ENCODE measurements at places on chromosomes 6 and 20.

DNA sequence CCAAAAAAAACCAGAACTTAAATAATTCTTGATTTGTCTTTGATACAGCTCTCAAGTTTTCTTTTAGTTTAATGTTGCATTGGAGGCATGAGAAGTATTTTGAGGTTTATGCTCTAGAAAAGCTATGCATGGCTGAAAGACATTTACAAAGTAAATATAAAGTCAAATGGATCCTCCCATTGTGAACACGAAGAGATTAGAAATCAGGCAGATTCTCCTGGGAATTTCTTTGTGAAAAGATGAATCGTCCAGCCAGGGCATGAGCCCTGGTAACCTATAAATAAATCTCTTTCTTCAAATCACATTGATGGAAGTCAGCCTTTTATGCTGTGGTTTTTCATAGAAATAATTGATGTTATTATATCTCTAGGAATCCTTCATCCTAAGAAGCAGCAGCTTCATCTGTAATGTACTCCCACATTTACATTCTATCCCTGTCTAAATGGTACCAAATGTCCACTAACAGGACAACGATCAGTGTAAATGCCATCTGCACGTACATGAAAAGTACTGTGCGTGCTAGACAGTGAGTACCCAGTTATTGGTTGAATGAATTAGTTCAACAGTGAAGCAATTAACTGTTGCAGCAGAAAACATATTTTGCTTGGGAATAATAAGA, 143.6 kb downstream of the ALDH8A1 start:
- DNase-seq = no peak

DNA sequence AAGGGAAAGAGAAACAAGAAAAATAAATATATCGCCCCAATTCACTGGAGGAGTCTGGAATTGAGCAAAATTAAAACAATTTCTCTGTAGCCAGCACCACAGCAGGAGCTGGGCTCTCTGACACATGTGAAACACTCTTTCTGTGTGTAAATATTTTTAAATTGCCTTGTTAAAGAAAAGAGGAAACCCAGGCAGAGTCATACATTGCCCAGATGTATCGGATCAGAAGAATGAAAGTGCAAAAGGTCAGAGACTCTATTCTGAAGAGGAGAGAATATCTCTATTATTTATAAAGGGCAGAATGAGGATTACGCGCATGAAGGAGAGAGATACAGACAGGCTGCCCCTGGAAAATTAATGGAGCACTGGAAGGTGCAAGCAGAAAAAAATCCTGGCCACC, 127.0 kb upstream of the MAN1A1 start:
- DNase-seq = no peak

- DNase-seq = no peak
Observed at GRCh38 chr6:1663511-1663910, 53.8 kb downstream of the FOXC1 start.

DNA sequence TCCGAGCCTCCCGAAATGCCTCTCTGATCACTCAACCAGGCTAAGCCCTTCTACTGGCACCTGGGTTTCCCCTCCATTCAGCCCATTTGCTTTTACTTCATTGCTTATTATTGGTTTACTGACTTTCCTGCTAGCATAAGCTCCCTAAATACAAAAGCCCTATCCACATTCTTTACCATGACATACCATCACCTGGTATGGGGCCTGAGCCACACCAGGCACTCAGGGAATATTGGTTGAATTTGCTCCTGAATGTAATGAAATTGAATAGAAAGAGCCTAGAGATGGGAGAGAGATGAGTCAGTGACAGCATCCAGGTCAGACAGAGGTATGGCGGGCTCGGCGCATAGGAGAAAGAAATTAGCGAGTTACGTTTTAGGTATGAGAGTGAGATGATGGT, 120.0 kb downstream of the CD164 start:
- no peak for DNase-seq

DNA sequence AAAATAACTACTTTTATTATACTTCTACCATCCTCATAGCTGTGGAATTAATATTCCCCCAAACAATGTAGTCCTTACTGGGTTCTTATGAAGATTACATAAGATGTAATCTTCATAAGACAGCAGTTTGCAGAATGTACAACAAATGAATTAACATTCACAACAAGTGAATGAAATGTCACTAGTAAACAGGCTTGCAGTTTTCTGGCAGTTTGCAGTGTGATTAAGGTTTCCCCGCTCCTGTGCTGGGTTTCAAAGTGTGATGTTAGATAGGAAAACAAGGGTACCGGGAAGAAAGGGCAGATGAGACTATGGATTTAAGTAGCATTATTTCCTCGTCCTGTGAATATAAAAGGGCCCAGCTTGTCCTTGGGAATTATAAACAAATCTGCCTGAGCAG, 22.5 kb downstream of the ARFGEF3 start:
- DNase-seq = no peak

- DNase-seq = no peak
Observed at GRCh38 chr6:5113096-5113495, 28.0 kb downstream of the PPP1R3G start.

DNA sequence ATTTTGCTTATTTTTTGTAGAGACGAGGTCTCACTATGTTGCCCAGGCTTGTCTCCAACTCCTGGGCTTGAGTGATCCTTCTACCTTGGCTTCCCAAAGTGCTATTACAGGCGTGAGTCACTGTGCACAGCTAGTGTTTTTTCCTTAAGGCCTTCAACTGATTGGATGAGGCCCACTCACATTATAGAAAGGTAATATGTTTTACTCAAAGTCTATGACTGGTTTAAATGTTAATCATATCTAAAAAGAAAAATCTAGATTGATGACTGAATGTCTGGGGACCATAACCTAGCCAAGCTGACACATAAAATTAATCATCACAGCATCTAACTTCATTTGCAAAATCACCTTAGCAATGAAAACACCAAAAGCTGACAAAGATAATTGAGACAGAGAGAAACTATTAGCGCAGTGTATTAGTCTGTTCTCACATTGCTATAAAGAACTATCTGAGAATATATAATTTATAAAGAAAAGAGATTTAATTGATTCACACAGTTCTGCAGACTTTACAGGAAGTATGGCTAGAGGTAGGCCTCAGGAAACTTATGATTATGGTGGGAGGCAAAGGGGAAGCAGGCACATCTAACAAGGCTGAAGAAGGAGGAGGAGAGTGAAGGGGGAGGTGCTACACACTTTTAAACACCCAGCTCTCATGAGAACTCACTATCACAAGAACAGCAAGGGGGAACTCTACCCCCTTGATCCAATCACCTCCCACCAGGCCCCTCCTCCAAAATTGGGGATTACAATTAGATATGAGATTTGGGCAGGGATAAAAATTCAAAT, 66.8 kb upstream of the ARHGAP18 start:
- no peak for DNase-seq

DNA sequence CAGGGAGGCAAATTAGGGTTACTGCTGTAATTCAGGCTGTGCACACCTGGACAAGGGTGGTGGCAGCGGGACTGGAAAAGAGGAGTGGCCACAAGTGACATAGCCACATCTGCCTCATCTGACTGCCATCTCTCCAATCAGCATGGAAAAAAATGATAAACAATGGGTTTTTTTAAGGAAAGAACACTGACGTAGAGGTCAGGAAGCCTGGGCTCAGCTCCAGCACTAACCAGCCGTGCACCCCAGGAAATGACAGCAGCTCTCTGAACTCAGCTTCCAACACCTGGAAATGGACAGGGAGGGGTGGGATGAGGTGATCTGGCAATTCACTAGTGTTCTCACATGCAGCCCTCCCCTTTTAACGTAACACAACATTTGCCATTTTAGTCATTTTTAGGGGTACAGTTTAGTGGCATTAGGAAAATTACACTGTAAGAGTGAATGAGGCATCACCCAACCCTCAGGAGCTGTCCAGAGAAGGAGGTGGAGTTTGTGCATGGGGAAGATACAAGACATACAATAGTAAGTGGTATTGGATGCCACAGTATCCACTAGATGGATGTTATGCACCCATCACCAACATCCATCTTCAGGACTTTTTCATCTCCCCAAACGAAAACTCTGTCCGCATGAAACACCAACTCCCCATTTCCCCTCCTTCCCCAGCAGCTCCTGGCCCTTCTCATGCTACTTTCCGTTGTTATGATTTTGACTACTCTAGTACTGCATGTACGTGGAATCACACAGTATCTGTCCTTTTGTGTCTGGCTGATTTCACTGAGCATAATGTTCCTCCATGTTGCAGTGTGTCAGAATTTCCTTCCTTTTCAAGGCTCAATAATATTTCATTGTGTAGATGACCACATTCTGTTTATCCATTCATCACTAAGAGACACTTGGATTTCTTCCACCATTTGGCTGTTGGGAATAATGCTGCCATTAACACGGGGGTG, 215.5 kb upstream of the ECI2 start:
- DNase-seq = no peak

- DNase-seq = no peak
Observed at GRCh38 chr6:111800259-111800765, 72.9 kb downstream of the FYN start.

DNA sequence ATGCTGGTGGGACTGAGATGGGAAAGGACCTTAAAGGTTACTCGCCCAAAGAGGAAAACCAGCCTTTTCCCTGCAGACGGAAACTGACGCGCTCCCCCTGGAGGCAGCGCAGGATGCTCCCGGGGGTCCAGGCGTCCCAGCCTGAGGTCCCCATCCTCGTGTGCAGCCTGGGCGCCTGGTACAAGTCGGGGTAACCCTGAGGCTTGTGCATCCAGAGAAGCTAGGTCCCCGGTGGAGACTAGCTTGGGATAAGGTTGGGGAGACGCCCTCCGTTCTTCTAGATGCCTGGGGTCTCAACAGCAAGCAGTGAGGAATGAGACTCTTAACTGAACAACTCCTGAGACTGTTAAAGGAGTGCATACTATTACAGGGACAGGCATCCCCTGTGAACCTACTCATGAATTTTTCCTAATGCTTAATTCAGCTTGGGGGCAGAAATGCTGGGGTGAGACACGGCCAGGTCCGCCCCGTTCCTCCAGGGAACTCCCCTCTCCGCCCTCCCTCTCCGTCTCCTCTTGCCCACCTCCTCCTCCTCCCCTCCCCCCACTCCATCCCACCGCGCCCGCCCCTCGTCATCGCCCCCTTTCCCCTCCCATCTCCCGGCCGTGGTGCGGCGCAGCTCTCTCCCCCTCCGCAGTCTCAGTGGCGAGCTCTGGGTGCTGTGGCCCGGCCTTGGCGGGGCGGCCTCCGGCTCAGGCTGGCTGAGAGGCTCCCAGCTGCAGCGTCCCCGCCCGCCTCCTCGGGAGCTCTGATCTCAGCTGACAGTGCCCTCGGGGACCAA, at the start of gene PRSS35:
Gene PRSS35 (plus strand): TSS at position 634 of the 781 bp plus-strand sequence. CDS start 10,908 bp downstream, outside the sequence.
- no peak for DNase-seq

DNA sequence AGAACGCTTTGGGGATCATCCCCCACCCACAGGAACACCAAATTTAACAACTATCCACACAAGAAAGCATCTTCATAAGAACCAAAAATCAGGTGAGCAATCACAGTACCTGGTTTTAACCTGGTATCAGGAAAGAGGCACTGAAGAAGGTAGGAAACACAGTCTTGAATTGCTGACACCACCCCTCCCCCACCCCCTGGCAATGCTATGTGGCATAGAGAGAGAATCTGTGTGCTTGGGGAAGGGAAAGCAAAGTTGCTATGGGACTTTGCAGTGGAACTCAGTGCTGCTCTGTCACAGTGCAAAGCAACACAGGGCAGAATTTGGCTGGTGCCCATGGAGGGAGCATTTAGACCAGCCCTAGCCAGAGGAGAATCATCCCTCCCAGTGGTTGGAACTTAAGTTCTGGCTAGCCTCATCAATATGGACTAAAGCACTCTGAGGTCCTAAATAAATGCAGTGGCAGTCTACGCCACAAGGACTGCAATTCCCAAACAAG, 565.5 kb downstream of the EPM2A start:
- no peak for DNase-seq

GRCh38 chr20:38202982-38203293, 37.9 kb upstream of the TGM2 start:
- no peak for DNase-seq

DNA sequence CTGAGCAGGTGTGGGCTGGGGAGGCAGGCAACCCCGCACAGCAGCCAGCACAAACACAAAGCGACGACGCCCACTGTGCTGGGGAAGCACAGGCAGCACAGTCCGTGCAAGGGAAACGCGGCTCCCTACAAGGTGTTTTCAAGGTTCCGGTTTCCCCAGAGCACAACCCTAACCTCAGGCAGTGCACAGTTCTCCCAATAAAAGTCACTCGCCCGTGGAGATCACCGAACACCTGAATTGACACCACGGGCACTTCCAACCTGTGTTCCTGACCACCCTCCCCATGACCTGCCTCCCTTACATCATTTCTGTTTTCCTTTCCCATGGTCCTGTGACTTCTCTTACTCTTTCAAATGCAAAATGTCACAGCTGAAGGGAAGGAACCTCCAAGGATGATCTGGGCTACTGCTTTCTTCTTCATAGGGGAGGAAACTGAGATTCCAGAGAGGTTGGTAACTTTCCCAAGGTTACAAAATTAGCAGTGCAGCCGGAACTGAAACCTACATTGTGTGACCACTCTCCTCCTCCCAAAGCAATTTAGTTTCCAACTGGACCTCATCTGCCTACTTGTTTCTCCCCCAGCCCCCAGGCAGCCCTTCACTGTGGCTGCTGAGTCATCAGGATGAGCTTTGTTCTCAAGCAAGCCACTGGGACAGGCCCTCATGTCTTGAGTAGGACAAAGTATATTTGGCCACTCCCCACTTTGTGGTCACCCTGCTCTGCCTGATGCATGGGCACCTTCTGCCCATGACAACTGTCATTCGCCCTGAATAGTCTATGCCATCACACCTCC, 125.3 kb downstream of the ATXN1 start:
- no peak for DNase-seq

- DNase-seq = no peak
Observed at GRCh38 chr20:1920826-1921225, 25.6 kb downstream of the SIRPA start.

GRCh38 chr6:54992789-54993188, 146.2 kb downstream of the FAM83B start:
- DNase-seq = no peak

GRCh38 chr20:3334156-3334943, 73.1 kb downstream of the DNAAF9 start:
- no peak for DNase-seq

DNA sequence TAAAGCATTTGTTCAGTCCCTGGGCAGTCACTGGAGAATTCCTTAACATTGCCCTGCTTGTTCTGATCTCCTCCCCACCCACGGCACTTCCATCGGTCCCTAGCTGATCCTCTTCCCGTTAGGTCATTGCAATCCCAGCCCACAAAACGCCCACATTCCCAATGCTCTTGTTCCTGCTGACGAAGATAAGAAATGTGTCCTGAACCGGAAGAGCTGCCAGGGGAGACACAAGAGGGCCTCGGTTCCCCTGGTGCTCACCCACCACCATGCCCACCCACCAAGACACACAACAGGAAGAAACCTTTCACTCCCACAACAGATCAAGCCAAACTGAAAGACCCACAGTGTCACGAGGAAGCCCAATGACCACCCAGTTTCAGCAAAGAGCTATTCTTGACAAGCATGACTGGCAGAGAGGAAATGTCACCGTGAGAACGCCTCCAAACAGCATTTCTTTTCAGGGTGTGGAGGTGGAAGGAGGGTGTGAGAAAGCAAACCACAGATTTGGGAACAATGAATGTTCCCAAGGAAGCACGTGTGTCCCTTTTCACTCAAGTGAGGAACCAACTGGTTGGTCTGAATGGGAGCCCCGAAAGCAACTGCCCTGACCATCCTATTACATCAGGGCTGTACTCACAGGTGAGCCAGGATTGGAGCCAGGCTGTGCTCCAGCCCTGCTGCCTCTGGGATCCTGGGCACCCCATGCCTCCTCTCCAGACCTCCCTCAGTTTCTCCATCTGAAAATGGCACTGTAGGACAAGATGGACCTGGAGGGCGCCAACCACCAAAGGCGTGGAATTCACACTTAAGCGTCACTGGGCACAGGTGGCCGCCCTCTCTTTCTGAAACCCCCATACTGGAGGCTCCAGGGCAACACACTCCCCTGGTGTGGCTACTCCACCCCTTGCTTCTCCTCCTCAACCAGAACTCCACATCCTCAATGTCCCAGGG, 97.5 kb downstream of the ZMYND8 start:
- DNase-seq = no peak

All from stimulated activated CD8-positive, alpha-beta memory T cell treated with anti-CD3 and anti-CD28 coated beads, Interleukin-2, amount 100 ng/mL, for 48 hours (primary cell).